ENCODE measurements at places on chromosomes 7 and 10.

- DNase-seq = peak; percentile 52
These were observed 53.5 kb upstream of the SVIL start for GRCh38 chr10:29688230-29688661.

DNA sequence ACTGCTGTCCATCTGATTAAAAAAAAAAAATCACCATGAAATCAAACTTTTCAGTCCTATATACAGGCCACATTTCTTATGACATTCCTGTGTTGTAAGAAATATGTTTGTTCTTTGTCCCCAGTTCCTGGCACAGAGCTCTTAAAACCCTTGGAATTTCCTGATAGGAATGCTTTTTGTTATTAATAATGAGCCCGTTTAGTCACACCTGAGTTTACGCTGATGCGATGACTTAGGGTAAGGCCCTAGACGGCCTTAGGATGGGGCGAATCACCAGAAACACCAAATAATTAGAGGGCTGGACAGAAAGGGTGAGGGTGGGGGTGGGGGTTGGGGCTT, 17.5 kb downstream of the TSPAN15 start:
- DNase-seq = no peak

- no peak for DNase-seq
These were observed 6.1 kb downstream of the TRRAP start for GRCh38 chr7:98884416-98884815.

- no peak for DNase-seq
These were observed 56.8 kb downstream of the JAZF1 start for GRCh38 chr7:28123752-28124151.

DNA sequence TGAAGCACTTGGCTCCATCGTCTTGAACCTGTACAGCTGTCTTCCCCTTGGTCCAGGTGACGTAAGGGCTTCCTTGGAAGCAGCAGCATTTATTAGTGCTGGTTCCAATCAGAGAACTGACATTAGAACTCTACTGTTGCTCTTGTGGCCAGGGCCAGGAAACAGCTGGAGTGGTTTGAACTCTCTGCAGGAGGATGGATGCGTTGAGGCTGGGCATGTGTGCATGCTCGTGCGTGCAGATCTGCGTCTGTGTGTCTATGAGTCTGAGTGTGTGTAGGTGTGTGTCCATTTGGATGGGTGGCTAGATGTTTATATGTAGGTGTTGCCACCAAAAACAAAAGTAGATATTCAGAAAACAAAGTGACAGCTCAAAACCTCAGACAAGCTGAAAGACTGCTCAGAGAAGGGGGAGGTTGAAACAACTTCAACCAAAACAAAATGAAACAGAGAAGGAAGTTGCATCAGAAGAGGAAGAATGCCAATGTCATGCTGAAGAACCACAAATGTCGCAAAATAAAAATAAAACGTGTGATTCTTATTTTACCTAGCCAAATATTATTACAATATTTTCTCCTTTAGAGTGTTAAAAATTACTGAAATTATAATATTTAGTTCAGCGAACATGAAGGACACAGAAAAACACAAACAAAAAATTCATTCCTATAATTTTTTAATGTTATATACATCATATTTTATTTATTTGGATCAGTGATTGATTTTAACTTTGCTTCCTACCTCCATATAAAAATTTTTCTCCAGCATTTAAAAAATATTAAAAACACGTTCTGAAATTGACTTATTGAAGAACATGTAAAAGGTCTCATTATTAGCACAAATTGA, 96.1 kb upstream of the MKLN1 start:
- no peak for DNase-seq

DNA sequence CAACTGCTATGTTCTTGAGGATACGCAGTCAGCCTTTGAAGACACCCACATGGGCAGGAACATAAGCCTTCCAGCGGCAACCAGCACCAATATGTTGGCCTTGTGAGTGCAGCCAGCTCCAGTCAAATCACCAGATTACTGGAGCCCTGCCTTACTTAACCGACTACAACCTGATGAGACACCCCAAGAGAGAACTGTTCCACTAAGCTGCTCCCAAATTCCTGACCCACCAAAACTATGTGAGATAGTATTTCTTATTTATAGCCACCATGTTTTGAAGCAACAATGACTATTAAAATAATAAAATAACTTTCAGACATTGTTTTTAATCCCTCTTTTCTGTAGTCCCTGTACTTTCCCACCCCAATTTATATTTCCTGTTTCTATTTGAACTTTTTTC, 179.6 kb downstream of the ADK start:
- no peak for DNase-seq

Data from WTC11 (cell line).